ENCODE measurements at places on chromosomes 13 and 19. TPM values are rescaled to one million over a fixed set of nuclear protein-coding genes. Genes with fewer than 3 reads are reported as not detected.

- H3K36me3 ChIP-seq, result peaks cover 64% of the 10 kb centered on the region
- DNase-seq, result no peak
- no peak overlapping the region for H3K4me3 ChIP-seq
- no peak overlapping the region for H3K27ac ChIP-seq
Measured at GRCh38 chr19:6828306-6828697, 55.8 kb downstream of the VAV1 start.

Gene PNMA8A
- total RNA-seq, result 0.61 TPM

Gene SLC7A9
- 0.28 TPM for total RNA-seq

DNA sequence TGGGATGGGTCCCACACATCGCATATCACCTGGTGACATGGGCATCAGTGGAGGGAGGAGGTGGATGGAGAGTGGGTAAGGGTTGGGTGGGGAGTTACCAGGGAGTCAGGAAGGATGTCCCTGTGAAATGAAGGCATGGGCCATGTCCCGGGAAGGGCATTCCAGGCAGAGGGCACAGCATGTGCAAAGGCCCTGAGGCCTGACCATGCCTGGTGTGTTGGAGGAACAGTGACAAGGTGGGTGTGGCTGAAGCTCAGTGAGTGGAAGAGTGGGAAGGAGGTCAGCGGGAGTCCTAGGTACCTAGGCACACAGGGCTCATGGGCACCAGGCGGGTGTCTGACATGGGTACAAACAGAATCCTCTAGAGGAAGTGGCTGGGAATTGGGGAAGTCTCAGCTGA is 11.0 kb upstream of the COLGALT1 start:
- H3K4me3 ChIP-seq, result no peak overlapping the region
- no peaks in the 10 kb centered on the region for H3K4me1 ChIP-seq
- no peaks in the 10 kb centered on the region for H3K27me3 ChIP-seq
- H3K36me3 ChIP-seq, result no peaks in the 10 kb centered on the region
- H3K27ac ChIP-seq, result no peak overlapping the region

DNA sequence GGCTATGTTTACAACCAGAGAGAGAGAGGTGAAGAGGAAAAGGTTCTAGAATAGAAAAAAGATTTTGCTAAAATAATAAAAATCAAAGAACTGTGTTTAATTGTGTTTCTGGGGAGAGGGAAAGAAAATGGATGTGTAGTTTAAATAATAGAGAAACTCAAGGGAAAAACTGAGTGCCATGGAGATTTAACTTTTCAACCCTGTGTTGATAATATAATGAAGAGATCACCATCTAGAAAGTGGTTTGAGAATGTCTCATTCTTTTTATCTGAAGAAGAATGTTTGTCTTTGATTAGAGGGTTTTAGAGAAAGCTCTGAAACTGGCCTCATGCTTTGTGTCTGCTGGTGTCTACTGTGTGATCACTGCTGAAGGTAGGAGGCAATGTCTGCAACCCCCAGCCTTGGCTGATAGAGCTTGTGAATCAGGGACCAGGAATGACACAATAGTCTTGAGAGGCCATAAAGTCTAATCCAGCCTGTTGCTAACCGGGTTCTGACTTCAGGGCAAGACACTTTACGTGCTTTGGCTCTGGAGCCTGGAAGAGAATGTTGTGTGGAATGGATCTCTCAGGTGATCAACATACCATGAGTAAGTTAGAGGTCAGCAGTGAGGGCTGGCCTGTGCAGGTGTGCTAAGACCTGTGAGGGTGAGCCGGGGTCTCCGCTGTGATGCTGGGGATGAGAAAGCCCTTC is 5.4 kb downstream of the COL4A2 start:
- no peaks in the 10 kb centered on the region for H3K36me3 ChIP-seq
- no peak overlapping the region for H3K4me3 ChIP-seq
- H3K4me1 ChIP-seq, result no peaks in the 10 kb centered on the region

Gene TEX26
- total RNA-seq, result not detected

Gene ZBTB7A
- total RNA-seq, result 46.8 TPM

Gene TMEM150B
- total RNA-seq, result not detected

DNA sequence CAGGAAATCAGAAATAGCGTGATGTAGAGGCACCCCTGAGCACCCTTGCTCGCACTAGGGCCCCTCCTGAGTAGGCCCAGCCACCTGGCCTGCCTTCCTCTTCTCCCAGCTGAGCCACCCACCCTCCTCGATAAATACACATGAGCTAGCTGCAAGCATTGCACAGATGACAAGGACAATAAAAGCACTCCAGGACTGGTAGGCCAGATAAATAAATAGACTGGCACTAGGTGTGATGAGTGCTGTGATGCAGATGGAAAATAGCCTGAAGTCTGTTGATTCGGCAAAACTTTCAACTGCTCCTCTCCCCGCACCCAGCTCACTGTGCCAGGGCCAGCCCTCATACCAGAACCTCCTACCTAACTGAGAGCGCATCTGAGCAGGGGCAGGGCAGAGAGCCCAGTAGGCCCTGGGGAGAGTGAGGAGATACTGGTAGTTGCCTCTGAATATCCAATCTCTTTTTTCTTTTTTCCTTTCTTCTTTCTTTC is 54.5 kb upstream of the GPI start:
- H3K36me3 ChIP-seq, result no peaks in the 10 kb centered on the region
- no peak overlapping the region for H3K27ac ChIP-seq
- peaks cover 41% of the 10 kb centered on the region for H3K4me1 ChIP-seq
- H3K4me3 ChIP-seq, result no peak overlapping the region
